ENCODE measurements at places on chromosomes 7 and 10.
A peak's percentile ranks its signal among the peaks of the same experiment; 100 is the strongest.

DNA sequence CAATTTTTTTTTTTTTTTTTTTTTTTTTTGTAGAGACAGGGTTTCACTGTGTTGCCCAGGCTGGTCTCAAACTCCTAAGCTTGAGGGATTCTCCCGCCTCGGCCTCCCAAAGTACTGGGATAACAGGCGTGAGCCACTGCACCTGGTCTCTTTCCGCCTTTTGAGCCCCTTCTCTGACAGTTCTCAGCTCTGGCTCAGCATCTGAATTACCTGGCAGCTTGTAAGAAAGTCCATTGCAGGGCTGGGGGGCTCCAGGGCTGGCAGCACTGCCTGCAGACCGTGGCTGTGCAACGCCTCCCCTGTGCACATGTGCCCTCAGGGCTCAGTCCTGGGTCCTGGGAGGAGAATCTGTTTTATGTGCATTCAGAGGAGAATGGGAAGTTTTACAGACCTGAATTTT is 37.6 kb downstream of the VWA2 start:
- no peak for DNase-seq

DNA sequence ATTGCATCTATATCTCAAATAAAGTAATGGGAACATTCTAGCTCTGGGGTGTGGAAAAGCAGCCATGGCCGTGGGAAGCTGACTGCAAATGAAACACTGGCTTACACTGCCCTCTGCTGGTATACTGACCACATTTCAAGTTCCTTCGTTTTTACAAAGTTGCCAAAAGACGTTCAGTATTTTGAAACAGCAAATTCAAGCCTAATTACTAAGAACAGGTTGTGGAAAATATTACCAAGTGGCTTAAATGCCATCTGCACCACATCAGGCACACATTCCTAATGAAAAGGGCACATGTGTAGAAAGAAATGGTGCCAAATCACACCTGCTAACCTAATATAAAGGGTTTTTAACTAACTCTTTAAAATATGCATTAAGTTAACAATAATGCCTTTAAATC is 83.9 kb downstream of the JAZF1 start:
- DNase-seq = peak; percentile 70

- DNase-seq = no peak
These were observed 39.4 kb upstream of the NPFFR1 start for GRCh38 chr10:70323138-70323696.

DNA sequence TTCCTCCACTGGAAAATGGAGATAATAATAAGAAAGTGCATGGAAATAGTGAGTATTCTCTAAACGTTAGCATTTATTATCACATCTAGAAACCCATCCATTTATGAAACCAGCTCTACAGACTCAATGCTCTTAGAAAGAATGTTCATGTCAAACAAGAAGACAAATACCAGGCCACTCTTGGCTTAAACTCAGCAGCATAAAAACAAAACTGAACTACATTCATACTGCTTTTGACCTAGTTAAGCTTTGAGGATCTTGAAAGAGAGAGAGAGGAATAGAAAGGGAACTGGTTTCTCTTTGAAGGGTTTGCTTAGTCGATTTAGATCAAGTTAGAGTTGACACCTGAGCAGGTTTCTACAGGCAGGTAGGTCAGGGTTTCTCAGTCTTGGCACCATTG is 332.9 kb upstream of the PRKCQ start:
- DNase-seq = no peak

GRCh38 chr10:110209926-110210673 is 2.7 kb downstream of the MXI1 start:
- DNase-seq = peak; percentile 64

- no peak for DNase-seq
These were observed 5.8 kb downstream of the MTPN start for GRCh38 chr7:135971366-135971725.

GRCh38 chr7:156661637-156662036 is 21.1 kb downstream of the RNF32 start:
- DNase-seq = no peak

DNA sequence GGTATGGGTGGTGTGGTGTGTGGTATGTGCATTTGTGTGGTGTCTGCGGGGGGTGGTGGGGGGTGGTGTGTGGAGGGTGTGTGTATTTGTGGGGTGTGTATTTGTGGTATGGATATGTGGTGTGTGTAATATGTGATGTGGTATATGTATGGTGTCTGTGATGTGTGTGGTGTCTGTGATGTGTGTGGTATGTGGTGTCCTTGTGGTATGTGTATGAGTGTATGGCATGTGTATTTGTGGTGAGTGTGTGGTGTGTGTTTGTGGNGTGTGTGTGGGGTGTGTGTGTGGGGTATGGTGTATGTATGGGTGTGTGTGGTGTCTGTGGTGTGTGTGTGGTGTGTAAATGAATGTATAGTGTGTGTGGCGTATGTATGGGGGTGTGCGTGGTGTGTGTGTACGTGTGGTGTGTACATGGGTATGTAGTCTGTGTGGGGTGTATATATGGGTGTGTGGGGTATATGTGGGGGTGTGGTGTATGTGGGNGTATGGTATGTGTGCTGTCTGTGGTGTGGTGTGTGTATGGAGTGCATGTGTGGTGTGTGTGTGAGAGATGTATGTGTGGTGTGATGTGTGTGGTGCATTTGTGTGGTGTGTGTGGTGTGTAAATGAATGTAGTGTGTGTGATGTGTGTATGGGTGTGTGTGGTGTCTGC is 27.1 kb upstream of the CHST15 start:
- DNase-seq = no peak

- no peak for DNase-seq
These were observed 77.1 kb downstream of the ABCC2 start for GRCh38 chr10:99859585-99859984.

DNA sequence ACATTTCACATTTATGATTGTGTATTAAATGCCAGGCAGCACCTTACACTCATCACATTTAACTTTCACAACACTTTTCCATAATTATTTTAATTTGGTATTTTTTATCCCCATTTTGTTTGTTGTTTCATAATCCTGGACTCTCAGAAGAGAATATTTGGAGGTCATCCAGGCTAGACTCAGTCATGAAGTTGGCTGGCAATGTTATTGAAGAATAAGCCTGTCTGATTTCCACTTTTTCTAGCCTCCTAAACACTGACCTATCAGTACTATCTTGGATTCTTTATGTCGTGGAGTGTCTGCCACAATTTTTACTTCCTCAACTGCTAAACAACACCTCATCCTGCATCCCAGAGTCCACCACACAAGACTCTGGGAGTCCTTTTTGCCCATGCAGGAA is 372.3 kb upstream of the NRP1 start:
- DNase-seq = no peak

DNA sequence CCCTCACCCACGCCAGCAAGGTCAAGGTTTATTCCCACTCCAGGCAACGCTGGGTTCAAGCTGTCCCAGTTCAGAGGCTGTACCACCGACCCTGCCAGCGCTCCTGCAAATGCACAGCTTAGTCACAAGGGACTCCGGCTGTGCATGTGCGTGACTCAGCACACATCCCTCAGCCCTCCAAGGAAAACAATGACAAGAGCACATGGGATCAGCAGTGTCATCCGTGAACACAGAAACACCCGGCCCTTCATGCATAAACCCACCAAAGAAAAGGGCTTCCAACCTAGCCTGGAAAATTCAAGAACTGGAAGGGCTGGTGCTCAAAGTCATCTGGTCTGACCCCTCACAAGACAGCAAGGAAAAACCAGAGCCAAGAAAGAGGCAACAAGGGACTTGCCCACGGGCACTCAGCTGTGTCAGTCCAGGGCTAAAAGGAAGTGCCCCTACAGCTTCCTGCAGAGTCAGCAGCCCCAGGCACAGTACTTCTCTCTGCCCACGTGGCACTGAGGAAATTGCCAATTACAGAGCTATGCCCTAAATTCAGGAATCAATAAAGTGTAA is 106.1 kb downstream of the KCNMA1 start:
- no peak for DNase-seq

DNA sequence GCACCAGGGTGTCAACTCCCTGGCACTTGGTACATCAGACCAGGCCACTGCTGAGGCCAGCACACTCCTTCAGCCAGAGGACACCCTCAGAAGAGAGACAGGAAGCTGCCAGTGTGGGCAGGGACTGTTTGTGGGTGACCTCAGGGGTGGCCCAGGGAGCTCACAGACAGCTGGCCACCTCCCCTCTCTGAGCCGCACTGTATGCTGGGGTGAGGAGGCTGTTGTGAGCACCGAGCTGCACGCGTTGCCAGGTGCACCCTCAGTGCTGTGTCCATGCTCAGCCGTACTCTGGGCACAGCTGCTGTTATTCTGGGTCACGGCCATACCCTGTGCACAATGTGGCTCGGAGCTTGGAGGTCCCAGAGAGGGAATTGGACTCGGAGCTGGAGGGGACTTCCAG is 61.5 kb upstream of the NANOS1 start:
- DNase-seq = no peak

- no peak for DNase-seq
These were observed 133.2 kb downstream of the VPS50 start for GRCh38 chr7:93365341-93365740.

DNA sequence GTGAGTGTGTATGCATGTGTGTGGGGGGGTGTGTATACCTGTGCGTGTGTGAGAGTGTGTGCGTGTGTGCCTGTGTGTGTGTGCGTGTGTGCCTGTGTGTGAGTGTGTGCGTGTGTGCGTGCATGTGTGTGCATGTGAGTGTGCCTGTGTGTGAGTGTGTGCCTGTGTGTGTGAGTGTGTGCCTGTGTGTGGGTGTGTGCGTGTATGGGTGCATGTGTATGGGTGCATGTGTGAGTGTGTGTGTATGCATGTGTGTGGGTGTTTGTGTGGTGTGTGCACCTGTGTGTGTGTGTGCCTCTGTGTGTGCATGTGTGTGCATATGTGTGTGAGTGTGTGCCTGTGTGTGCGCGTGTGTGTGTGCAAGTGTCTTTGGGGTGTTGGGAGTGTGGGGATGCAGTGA is 6.4 kb downstream of the ANTXRL start:
- no peak for DNase-seq
